Fibroblast of gingiva (primary cell): ENCODE measurements at places on chromosomes 1 and 21.

GRCh38 chr1:147052143-147052542 lies 114.0 kb downstream of the NBPF12 start:
- no peak for DNase-seq

GRCh38 chr1:202811296-202812175 lies 782 bp downstream of the PCAT6 start:
- DNase-seq, result no peak

DNA sequence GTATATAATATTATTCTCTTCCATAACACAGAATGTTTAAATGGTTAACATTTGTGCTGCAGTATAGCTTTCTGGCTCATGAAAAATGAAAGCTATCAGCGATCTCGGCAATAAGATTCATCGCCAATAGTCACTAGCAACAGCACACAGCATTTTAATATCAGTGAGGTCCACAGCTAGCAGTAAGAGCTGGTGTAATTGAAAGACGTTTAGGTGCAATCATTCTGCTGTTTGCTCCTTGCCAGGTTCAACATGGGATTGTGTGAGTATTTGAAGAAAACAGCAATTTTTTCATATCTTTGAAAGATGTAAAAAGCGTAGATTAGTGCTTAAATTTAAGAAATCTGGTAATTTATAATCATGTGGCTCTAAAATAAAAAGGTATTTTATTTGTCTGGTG lies 20.1 kb downstream of the PRKACB start:
- DNase-seq, result no peak

DNA sequence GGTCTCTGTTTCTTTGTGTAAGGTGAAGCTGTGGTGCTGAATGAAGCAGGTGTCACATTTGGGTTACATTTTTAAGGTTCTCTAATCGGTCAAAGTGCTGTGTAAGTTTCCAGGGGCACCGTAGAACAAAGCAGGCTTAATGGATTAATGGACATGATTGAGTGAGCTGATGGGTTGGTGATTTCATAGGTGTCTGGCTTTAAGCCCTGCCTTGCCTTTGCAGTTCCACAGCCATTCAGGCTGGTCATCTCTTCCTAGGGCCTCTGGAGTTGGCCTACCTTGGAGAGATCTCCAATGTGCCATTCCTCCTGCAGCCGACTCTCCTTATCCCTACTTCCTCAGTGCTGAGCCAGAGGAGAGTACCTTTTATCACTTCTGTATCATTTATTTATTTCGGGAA lies 15.2 kb downstream of the GALNT2 start:
- no peak for DNase-seq

GRCh38 chr1:170808216-170808885 lies 127.0 kb upstream of the MROH9 start:
- DNase-seq, result no peak

DNA sequence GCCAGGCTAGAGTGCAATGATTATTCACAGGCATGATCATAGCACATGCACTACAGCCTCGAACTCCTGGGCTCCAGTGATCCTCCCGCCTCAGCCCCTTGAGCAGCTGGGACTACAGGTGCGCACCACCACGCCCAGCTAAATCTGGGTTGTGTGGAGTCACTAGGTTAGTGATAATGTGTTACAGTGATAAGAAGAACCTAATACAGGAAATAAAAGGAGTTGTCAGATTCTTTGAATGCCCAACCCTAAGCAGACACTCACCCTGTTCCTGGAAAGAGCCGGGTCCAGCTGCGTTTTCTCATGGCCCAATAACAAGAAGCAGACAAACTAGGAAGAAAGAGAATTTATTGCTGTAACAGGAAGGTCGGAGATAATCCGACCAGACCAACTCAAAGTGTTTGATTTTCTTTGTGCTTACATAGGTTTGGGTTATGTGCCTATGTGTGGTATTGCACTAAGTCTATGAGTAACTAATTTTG lies 8.8 kb downstream of the IFNGR2 start:
- no peak for DNase-seq

DNA sequence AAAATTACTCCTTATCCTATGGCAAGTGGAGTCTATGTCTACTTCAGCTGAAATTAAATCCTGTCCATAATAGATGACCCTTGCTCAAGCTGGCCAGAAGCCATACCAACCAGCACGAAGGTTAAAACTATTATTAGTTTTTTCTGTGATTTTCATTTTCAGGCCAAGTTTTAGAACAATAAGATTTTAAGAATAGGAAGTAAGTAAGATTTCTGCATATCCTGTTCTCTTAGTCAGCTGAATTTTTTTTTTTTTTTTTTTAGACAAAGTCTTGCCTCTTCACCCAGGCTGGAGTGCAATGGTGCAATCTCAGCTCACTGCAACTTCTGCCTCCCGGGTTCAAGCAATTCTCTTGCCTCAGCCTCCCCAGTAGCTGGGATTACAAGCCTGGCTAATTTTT lies 6.1 kb upstream of the RBP7 start:
- DNase-seq, result peak; percentile 6

GRCh38 chr1:90963651-90964050 lies 58.2 kb downstream of the ZNF644 start:
- no peak for DNase-seq

GRCh38 chr1:30818568-30819243 lies 61.1 kb upstream of the LAPTM5 start:
- no peak for DNase-seq

DNA sequence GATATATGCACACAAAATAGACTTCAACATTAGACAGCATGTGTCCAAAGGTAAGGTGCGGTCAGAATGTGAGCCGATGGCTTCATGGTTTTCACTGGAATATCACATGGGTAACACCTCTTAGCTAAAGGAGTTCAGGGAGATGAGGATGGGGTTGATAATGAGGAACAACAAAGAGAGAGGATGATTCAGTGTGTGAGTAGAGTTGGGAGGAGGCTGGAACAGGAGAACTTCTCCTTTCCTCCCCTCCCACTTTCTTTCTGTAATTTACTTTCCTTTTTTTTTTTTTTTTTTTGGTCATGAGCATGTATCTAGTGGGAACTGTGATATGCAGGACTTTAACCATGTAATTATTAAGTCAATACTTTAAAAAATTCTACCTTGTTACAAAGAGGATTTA lies 99.4 kb downstream of the FASLG start:
- no peak for DNase-seq

GRCh38 chr1:185787238-185787637 lies 53.0 kb downstream of the HMCN1 start:
- no peak for DNase-seq

DNA sequence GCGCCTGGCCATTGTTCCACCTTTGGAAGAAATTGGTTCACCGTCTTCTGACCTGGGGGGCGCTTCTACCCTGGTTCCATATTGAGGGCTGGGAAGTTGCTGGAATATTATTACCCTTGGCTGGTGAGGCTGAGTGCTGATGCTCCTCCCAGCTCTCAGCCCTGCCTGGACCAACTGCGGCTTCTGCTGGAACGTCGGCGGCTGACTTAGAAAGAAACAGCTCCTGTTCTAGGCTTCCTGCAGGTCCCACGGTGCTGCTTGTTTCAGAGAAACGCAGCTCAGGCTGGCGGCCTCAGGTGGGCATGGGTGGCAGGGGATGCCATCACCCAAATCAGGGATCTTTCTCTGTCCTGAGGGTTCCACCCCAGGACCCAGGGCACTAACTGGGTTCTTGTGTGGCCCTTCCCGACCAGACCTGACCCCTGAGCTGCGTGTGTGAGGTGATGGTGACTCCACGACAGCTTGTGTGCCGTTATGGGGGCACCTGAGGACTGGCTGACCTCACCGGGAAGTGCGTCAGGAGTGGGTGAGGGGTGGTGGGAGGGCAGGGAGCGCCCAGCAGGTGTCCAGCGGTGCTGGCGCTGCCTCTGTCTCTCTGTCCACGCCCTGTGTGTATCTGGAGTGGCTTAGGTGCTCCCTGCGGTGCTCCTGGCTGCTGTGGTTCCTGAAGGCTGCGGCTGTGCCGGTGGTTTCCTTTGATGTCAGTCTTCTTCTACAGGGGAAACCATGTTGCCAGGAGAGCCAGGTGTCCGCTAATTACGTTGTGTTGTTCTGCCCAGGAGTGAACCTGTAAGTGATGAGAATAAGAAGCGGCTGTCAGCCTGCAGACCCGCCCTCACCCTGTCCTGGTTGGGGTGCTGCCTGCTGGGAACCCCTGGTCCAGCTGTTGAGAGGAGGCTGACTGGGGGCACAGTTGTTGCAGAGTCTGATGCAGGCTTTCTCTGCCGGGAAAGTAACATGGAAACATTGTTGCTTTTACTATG lies 8.9 kb downstream of the SKI start:
- no peak for DNase-seq

- DNase-seq, result no peak
Observed at GRCh38 chr1:80085067-80085466, 1078.5 kb upstream of the ADGRL4 start.

- no peak for DNase-seq
Observed at GRCh38 chr1:23529146-23530086, 1.6 kb downstream of the E2F2 start.
